ENCODE measurements at places on chromosomes 16 and 17.

DNA sequence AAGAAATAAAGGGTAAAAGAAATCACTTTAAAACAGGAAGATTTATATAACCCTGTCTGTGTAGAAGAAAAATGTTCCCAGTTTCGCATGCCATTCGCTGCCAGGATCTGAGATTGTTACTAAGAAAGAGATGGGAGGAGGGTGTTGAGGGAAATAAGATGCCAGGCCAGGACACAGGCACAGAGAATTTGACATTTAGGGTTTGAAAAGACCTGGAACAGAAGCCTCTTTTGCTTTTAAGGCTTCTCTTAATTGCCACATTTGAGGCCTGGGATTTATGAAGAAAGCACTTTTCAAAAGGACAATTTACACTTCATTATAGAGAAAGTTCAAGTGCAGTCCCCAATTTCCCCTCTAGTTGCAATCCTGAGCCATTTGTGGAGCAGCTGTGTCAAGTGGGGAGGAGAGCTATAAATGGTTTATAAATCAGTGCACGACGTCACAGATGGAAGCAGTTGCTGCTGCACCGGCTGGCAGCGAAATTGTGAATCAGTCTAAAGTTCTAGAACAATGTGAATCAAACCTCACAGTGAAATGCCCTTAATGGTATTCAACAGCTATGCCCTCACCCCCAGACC is 26.5 kb upstream of the C16orf87 start:
- no peaks in the 10 kb centered on the region for H3K4me1 ChIP-seq
- H3K4me3 ChIP-seq: no peak overlapping the region
- H3K27me3 ChIP-seq: no peaks in the 10 kb centered on the region

GRCh38 chr16:51150165-51150887 is 744 bp downstream of the SALL1 start:
- peak overlapping the region; percentile 3 for H3K27ac ChIP-seq
- no peaks in the 10 kb centered on the region for H3K4me1 ChIP-seq
- H3K4me3 ChIP-seq: peak overlapping the region; percentile 42
- peaks cover 99% of the 10 kb centered on the region for H3K27me3 ChIP-seq

- DNase-seq: no peak
- no peaks in the 10 kb centered on the region for H3K27me3 ChIP-seq
- no peak overlapping the region for H3K4me3 ChIP-seq
- H3K4me1 ChIP-seq: peaks cover 43% of the 10 kb centered on the region
These were observed 9.8 kb downstream of the NHERF1 start for GRCh38 chr17:74757931-74758847.

- no peak for DNase-seq
- H3K27ac ChIP-seq: no peak overlapping the region
- H3K4me1 ChIP-seq: peaks cover 5% of the 10 kb centered on the region
- no peaks in the 10 kb centered on the region for H3K27me3 ChIP-seq
- H3K4me3 ChIP-seq: no peak overlapping the region
These were observed 10.4 kb downstream of the CARD14 start for GRCh38 chr17:80180192-80180591.

GRCh38 chr16:12902511-12903372 is 1.3 kb downstream of the SHISA9 start:
- H3K4me1 ChIP-seq: peaks cover 31% of the 10 kb centered on the region
- peaks cover 90% of the 10 kb centered on the region for H3K27me3 ChIP-seq
- no peaks in the 10 kb centered on the region for H3K36me3 ChIP-seq
- DNase-seq: no peak
- no peak overlapping the region for H3K27ac ChIP-seq
- peak overlapping the region; percentile 29 for H3K4me3 ChIP-seq

DNA sequence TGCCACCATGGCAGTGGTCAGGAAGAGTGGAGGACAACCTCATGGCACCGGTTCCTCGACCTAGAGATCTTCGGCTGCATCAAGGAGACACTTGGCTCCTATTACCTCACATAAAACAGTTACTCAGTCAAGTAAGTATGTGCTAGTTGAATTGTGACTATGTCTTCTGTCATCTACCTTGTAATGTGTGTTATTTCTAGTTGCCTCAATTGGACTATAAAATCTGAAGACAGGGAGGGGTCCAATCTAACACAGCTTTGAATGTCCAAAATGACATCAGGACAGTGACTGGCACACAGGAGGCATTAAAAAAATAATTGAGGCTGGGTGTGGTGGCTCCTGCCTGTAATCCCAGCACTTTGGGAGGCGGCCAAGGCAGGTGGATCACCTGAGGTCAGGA is 17.2 kb downstream of the C16orf86 start:
- H3K27ac ChIP-seq: no peak overlapping the region
- H3K36me3 ChIP-seq: peaks cover 33% of the 10 kb centered on the region
- DNase-seq: no peak
- peaks cover 9% of the 10 kb centered on the region for H3K4me1 ChIP-seq
- H3K4me3 ChIP-seq: no peak overlapping the region
- H3K27me3 ChIP-seq: no peaks in the 10 kb centered on the region
